M059J (cell line): ENCODE measurements at places on chromosomes 4 and X.

GRCh38 chrX:17355976-17356375 is 19.0 kb upstream of the NHS start:
- DNase-seq: no peak

DNA sequence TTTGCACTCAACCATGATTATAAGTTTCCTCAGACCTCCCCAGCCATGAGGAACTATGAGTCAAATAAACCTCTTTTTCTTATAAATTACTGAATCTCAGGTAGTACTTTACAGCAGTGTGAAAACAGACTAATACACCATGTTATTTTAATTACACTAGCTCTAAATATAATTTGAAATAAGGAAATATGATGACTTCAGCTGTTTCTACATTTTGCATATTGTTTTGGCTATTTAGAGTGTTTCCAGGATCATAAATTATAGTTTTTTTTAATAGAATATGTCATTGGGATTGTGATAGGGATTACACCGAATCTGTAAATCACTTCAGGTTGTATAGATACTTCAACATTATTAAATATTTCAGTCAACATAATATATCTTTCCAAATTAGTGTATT is 43.9 kb downstream of the UGT2B10 start:
- DNase-seq: no peak

- DNase-seq: no peak
These were observed 25.8 kb upstream of the PBDC1 start for GRCh38 chrX:76147106-76147505.

GRCh38 chrX:68299898-68300297 is 133.4 kb downstream of the OPHN1 start:
- no peak for DNase-seq

- no peak for DNase-seq
These were observed 335.6 kb downstream of the GASK1B start for GRCh38 chr4:157837071-157837703.

- peak; percentile 72 for DNase-seq
These were observed 719 bp downstream of the USO1 start for GRCh38 chr4:75724867-75725724.

DNA sequence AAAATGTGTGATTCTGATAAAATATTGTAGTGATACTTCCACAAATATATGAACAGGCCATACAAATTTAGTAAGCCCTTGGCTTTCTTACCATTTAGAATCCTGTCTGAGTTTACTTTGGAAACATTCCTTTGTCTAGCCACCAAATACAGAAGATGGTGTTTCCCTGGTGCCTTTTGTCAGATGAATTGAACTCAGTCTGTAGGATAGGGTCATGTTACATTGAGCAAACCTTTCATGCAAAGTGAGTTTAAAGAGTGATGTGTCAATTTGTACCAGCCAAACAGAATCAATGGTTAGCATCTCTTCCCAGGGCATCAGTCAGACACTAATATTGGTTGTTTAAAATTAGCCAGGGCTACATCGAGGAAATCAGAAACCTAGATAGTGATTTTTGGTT is 1443.4 kb downstream of the ARAP2 start:
- no peak for DNase-seq

DNA sequence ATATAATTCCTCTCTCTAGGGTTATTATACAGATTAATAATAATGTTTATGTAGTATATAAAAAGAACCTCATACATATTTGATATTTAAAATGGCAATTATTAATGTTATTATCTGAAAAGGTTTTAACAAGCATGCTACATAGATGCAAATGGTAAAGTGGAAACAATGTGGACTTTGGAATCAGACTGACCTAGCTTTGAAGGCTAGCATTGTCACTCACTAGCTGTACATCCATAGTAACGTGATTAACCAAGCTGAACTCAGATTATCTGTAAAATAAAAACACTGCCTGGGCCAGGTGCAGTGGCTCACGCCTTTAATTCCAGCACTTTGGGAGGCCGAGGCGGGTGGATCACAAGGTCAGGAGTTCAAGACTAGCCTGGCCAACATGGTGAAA is 233.7 kb upstream of the SPRY1 start:
- no peak for DNase-seq

DNA sequence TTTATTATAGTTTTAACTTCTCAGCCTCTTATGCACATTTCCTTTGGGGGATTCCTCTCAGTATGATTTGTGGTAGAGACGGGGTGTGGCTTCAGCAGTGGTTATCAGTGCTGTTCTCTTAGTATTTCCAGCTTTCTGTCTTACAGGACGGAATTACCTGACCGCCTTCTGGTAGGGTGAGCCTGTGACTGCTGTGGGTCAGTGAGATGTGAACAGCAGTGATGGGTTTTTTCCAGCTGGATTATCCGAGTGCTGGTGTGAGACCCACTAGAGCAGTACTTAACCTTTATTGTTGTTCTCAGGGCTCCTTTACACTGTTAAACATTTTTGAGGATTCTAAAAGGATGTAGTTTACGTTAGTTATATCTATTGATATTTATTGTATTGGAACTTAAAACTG is 135.2 kb downstream of the SLIT2 start:
- DNase-seq: no peak

DNA sequence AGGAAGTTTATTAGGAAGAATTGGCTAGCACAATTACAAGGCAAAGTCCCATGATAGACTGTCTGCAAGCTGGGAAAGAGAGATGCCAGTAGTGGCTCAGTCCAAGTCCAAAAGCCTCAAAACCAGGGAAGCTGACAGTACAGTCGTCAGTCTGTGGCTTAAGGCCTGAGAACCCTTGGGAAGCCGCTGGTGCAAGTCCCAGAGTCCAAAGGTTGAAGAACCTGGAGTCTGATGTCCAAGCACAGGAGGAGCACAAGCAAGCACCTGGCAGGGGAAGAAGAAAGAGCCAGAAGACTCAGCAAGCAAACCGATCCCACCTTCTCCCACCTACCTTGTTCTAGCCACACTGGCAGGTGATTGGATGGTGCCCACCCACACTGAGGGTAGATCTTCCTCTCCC is 51.3 kb upstream of the TMEM150C start:
- DNase-seq: no peak

DNA sequence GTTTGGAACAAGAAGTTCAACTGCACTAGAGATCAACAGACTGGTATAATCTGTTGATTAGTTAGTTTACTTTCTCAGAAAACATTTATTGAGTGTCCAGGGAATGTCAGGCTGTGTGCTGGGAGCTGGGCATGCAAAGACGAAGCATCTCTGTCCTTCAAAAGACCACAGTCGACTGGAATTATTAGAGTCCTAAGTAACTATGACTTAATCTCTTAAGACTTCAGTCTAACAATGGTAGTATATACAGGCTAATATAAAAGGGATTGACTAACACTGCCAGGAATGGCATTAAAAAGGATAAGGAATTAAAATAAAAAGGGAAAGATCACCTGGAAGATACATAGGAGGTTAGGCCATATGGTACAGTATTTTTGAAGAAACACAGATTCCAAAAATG is 128.7 kb downstream of the WDFY3 start:
- no peak for DNase-seq

GRCh38 chr4:84582988-84583875 is at the start of gene CDS1:
CDS1 (plus strand) TSS chr4:84583127; CDS start chr4:84583402, 275 bp downstream.
- peak; percentile 25 for DNase-seq

DNA sequence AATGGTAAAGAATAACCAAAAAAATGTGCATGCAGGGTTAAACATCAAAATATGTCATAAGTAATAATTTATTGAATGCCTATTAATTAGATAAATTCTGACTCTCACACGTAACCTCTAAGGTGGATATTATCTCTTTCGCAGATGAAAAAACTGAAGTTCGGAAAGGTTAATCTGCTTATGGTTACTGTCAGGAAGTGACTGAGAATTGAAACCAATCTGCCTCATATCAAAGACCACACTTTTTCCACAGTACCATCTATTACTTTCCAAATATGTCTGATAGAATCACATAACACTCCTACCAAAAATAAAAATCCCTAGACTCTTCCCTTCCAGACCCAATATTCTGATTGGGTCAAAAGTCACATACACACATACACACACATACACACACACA is 6.2 kb downstream of the CHIC2 start:
- DNase-seq: no peak

GRCh38 chr4:141127884-141128283 is 5.4 kb downstream of the RNF150 start:
- DNase-seq: no peak

DNA sequence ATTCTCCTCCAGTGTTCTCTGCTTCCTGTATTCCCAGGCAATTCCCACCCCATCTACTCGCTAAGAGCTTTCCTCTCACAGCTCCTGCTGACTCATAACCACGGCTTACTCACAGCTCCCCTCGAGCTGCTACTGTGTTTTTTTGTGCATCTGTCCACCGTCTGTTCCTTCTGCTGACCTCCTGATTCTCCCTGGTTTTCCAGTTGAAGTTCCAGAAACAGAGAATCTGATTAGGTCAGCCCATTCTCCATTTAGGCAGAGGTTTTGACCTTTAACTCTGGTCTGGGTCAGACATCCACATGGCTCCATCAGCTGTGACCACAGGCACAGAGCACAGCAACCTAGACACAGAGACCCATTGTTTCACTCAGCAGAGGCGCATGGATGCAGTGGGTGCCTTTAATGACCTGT is 5.5 kb upstream of the SMIM20 start:
- peak; percentile 94 for DNase-seq

DNA sequence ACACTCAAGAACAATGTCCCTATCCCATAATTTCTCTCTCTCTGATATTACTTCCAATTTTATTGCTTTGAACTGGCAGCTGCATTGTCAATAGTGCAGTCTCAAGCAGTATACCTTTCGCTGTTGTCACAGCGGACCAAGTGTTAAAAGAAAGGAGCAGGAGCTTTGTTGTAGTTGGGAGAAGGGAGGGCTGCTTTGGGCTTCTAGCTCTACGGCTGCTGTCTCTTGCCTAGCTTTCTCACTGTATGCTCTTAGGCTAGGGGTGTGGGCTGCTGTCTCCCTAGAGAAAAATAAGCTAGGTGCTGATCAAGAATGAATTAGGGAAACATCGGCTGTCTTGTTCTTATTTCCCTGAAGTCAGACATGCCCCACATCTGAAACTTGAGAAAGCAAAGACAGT is 52.5 kb downstream of the TRPC5OS start:
- no peak for DNase-seq

GRCh38 chr4:6969826-6970800 is 60.5 kb downstream of the TBC1D14 start:
- DNase-seq: no peak

DNA sequence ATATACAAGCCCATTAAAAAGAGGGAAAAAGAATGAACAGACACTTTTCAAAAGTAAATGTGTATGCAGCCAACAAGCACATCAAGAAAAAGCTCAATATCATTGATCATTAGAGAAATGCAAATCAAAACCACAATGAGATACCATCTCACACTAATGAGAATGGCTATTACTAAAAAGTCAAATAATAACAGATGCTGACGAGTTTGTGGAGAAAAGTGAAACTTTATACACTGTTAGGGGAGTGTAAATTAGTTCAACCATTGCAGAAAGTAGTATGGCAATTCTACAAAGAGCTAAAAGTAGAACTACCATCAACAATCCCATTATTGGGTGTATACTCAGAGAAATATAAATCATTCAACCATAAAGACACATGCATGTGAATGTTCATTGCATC is 203.0 kb downstream of the ARAP2 start:
- DNase-seq: no peak

DNA sequence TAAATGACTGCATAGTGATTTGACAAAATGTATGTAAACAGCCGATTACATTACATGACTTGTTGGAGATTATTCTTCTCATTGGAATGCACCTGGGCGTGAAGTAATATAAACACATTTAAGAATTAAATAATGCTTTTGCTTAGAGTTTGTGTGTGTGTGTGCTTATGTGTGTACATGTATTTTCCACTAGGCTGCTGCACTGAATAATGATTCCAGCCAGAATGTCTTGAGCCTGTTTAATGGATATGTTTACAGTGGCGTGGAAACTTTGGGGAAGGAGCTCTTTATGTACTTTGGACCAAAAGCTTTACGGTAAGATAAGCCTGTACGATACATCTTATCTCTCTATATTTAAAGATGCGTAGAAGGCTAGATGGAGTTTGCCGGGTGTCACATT is 12.6 kb downstream of the NEIL3 start:
- DNase-seq: no peak

DNA sequence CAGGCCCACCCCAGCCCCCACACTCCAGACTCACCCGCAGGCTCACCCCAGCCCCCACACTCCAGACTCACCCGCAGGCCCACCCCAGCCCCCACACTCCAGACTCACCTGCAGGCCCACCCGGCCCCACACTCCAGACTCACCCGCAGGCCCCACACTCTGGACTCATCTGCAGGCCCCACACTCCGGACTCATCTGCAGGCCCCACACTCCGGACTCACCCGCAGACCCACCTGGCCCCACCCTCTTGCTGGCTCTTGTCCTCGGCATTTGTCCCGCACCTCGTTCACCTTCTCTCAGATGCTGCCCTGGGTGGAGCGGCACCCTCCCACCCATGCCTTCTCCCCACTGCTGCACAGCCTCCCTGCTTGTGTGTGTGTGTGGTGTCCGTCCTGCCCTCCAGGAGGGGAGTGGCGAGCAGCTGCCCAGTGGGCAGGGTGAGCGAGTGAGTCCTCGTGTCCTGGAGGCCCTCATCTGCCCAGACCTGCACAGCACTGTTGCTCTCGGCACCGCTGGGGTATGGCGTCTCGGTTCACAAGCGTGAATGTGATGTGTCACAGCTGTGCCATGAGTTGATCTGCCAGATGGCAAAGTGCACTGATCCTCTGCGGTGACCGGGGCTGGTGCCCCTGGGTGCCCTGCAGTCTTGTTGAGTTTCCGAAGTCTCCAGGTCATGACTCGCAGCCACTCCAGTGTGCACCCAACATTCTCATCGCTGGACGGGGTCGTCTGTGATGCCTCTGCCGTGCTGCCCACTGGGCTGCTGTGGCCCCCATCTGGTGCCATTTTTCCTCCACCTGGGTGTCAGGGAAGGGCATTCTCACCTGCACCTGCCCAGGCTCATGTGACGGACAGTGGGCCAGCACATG is 27.7 kb downstream of the MAEA start:
- no peak for DNase-seq

DNA sequence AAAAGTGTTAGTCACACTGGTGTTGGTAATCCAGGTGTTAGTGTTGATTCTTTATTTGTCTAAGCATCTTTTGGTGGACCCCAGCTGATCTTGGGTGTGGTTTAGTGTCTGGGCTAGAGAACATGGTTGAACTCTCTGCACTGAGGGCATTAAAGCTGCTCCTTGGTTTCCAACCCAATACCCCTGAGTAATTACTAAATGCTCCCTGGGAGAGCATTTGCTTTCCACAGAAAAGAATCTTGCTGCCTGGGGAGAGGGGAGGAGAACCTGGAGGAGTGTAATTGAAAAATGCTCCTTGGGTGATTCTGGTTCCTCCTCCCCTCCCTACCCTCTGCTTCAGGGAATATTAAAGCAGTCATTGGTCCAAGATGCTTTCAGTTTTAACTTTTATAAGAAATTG is 3.1 kb downstream of the GUCY1B1 start:
- DNase-seq: no peak

- peak; percentile 92 for DNase-seq
These were observed 163.3 kb upstream of the PRDX4 start for GRCh38 chrX:23503835-23504539.

DNA sequence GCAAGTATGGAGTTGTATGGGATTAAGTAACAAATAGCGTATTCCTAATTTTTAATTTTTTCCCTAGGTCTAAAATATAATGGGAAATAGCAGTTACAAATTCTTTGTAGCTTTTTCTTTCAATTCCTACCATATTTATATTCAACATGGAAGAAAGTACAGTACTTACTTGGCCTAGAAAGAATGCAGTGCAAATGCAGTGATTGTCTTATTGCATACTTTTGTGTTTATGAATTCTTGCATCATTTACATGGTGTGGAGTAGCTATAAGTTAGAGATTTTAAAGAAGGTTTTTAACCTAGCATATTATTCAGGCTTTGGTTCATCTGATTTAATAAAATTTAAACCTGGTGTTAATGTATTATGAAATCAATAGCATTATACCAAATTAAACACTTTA is 263.3 kb downstream of the BMPR1B start:
- no peak for DNase-seq
